ENCODE measurements at places on chromosomes 11 and 22.

GRCh38 chr11:33924341-33924740 lies 32.5 kb upstream of the LMO2 start:
- DNase-seq = no peak

DNA sequence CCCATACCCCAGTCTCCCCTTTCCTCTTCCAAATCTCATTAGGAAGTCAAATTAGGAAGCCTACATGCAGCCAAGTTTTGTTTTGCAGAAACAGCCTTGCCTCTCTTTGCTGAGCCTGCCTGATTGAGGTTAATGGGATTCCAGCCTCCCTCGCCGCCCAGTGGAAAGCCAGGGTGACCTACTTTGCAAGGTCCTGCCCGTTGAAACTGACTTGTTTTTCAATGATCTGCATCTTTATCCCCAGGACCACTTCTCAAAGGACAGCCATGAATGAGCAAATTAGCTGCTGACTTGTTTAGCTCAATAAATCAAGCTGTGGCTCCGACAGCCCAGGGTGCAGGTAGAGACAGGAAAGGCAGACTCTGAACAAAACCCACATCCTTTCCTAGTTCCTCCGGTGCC lies 110.4 kb downstream of the RRAS2 start:
- DNase-seq = no peak

- DNase-seq = no peak
These were observed 1.3 kb downstream of the TIGD3 start for GRCh38 chr11:65355776-65356393.

DNA sequence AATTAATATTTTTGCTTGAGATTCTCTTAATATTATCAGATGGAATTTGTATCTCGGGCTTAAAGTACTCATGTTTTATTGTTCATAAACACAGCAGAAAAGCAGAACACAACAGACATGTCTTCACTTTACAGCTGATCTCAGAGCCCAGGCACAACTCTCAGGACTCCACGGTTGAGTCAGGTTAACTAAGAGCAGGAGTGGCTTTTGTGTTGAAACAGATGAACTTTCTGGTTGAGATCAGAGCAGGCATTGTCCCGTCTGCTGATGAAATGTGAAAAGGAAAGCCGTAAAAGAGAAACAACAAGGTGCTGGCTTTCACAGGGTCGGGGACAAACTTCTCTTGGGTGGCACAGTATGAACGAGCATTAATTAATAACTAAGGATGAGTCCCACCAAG lies 49.0 kb downstream of the JHY start:
- no peak for DNase-seq

DNA sequence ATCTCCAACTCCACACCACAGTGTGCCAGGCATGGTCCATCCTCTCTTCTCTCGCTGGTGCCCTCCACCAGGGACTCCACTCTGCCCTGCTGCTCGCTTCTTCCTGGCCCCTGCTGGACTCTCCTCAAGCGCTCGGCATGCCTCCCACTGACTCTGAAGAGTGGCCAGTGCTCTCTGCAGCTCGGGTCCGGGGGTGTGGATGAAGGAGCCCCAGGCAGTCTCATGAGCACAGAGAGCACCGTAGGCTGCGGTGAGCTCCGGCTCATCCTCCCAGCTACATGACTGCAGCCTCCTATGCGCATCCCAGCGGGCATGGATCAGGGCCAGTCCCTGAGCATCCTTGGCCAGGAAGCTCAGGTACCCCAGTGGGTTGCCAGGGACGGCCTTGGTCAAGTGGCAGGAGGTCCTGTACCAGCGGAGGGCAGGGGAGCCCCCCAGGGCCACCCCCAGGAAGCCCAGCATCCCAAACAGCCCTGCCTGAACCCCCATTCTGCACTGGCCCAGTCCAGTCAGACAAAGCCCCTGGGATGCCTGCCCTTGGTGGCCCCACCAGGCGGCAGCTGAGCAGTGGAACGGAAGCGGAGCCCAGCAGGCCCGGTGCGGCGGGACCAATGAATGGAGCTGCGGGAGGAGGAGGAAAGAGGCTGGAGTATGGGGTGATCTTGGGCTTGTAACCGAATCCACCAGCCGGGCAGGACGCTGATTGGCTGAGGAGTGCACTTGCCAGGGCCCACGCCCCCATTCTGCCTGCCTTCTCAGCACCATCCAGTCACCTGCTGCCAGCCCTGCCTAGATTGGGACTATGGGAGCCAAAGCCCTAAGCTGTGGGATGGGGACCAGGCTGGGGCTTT lies at the start of gene PLA2G3:
Gene PLA2G3 (minus strand): TSS at position 643 of the 851 bp plus-strand sequence. CDS start 154 bp downstream, at position 489.
- no peak for DNase-seq

GRCh38 chr11:60367009-60367408 lies 11.3 kb upstream of the MS4A7 start:
- no peak for DNase-seq

GRCh38 chr11:80831374-80831773 lies 1390.5 kb upstream of the TENM4 start:
- no peak for DNase-seq

GRCh38 chr11:32422545-32422944 lies 12.8 kb downstream of the WT1 start:
- DNase-seq = no peak

- DNase-seq = peak; percentile 37
These were observed 28.5 kb downstream of the MAFF start for GRCh38 chr22:38230108-38230825.

- DNase-seq = no peak
These were observed 6.9 kb downstream of the GP1BB start for GRCh38 chr22:19730198-19730597.

DNA sequence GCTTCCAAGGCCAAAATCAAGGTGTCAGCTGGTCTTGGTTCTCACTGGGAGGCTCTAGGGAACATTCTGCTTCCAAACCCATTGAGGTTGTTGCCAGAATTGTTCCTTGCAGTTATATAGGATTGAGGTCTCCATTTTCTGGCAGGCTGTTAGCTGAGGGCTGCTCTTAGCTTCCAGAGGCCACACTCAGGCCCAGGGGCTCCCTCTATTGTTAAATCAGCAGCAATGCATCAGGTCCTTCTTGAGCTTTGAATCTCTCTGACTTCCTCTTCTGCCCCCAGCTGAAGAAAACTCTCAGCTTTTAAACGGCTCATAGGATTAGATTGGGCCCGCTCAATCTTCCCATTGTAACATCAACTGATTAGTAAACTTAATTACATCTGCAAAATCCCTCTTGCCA lies 39.3 kb upstream of the BSX start:
- peak; percentile 31 for DNase-seq

DNA sequence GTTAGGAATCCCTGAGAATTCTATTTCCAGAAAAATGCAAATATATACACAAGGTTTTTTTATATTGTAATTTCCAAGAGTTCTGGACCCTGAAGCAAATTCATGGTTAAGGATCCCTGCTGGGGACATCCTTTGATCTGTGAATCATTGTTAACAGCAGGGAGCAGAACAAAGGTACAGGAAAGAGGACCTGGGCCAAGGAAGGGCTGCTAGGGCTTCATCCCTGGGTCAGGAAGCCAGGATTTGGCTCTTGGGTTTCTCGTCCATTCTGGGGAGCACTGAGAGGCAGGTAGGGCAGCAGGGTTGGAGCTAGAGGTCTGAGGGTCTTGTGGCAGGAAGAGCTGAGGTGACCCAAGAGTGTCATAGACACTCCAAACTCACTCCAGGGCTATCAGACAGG lies 10.2 kb upstream of the OAF start:
- no peak for DNase-seq

DNA sequence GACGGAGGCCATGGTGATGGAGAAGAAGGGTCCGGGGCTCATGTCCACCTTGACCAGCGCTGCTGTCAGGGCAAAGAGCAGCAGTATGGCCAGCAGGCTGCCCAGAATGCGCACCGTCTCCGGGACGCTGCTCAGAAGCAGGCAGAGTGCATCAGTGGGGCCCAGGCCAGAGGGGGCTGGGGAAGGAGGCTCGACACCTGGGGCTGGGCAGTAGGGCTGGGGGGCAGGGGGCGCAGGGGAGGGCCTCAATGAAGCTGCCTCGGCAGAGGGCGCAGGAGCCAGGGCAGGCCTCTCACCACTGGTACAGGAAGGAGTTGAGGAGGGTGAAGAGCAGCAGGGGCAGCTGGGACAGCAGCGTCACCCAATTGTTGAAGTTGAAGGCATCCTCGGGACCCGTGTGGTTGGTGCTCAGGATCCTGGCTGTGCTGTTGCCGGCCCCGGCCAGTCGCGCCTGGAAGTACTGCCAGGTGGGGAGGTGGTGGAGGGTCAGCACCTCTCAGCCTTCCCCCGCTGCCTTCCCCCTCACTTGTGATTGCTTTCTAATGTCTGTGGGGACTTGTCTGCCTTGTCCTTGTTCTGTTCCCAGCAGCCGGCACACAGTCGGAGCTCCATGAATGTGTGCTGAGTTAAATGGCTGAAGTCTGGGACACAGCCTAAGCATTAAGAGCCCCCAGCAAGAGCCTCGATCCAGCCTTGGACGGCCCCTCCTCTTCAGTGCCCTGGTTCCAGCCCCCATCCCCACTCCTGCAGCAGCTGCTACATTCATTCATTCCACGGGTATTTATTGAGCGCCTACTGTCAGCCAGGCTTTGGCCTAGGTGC lies 2.3 kb downstream of the SLC29A2 start:
- DNase-seq = no peak

All from stimulated activated CD4-positive, alpha-beta T cell treated with anti-CD3 and anti-CD28 coated beads, Interleukin-15, amount 100 ng/mL, for 24 hours (primary cell).